Activated naive CD8-positive, alpha-beta T cell treated with anti-CD3 and anti-CD28 coated beads, Interleukin-2, amount 50 U/mL, for 24 hours (primary cell): ENCODE measurements at places on chromosomes 7 and 10.

DNA sequence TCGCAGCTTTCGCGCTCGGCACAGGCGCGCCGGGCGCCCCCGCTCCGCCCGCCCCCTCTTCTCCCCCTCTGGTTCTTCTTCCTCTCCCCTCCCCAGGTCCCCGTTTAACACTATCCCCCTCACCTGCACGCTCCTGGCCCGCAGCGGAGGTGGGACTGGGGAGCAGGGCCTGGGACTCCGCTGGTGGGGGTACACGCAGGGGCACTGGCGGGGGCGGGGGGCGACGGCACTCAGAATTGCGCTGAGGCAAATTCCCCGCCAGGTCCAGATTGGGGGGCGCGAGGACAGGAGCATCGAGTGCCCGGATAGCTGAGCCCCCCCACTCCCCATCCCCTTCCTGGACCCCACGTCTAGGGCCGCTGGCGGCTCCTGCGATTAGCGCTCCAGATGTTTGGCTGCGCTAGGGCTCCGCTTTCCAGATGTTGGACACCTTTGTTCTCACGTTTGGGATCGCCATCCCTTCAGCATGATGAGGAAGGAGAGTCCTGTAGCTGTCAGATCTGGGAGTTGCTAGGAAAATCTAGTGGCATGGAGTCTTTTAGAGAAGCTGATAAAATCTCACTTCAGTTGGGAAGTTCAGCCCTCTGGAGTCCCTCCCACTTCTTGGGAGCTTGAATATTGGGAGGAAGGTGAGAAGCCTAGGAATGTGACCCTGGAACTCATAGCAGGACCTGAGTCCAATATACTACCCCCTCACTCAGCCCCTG is 31.4 kb upstream of the PAX2 start:
- no peak for DNase-seq

- no peak for DNase-seq
Observed at GRCh38 chr10:59072038-59072437, 104.4 kb upstream of the PHYHIPL start.

GRCh38 chr10:132939957-132940790 is 2.2 kb downstream of the CFAP46 start:
- DNase-seq = peak; percentile 67

DNA sequence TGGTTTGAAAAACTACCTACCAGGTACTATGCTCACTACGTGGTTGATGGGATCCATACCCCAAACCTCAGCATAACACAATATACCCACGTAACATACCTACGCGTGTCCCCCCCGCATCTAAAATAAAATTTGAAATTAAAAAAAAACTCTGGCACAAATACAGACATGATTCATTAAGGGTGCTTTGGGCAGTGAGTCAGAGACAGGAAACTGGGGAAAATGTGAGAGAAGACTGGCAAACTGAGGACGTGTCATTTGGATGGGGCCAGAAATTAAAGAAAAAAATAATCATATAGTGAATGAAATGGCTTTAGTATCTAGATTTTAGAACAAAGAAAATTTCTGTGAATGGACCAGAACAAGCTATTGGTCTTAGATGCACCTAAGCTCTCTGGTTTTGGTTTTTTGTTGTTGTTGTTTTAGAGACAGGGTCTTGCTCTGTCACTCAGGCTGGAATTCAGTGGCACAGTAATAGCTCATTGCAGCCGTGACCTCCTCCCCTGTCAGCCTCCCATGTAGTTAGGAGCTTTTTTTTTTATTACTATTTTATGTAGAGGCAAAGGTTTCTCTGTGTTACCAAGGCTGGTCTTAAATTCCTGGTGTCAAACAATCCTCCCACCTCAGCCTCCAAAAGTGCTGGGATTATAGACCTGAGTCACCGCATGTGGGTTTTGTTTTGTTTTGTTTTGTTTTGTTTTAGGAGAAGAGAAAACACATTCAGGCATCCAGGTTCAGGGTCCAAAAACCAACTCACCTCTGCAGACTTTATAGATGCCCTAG is 5.9 kb upstream of the PRSS58 start:
- no peak for DNase-seq

- no peak for DNase-seq
Observed at GRCh38 chr7:29627631-29628030, 64.0 kb downstream of the PRR15 start.

DNA sequence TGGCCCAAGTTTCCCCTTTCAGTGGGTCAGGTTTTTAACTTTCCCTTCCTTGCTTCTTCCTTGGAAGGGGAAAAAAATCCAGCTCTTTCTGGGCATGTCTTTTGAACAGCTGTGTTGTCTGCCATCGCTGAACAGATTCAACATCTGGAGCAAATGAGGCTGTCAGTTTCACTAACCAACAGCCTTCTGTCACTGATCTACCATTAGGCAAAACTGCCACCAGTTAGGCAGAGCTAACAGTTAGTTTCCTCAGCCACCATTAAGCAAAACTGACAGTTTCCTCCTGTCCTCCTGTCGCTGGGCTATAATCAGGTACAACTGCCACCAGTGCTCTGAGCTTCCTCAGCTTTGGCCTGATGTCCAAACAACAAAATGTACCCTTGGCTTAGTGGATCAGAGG is 81.9 kb downstream of the NPTX2 start:
- no peak for DNase-seq

DNA sequence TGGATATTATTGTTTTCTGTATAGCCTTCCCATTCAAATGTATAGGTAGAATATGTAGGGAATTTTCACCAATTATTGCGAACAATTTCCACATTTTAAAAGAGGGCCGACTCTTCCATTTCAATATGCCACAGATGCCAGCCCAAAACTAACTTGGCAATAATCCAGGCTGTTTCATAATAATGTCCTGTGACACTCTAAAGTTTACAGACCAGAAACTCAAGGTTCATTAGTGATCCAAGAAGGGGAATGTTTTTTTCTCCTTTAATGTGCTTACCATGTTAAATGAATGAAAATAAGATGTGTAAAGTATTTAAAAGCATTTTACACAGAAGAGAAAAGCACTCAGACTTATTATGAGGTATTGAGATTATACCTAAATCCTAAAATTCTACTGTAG is 63.0 kb upstream of the FAM3C start:
- no peak for DNase-seq

DNA sequence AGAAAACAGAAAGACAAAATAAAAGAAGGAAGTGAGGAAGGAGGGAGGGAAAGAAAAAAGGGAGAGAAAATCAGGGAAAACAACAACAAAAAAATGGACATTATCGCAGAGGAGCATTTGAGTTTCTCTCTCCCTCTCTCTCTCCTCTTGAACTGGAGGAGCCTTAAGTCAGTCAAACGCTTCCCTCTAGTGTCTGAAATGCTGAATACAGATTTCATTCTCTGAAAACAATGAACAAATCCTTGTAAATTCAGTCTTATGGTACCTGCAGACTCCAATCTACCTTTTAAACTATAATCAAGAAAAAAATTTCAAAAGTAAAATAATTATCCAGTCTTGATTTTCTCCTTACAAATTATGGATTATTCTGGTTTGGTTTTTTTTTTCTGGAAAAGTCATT is 89.2 kb upstream of the PFKP start:
- no peak for DNase-seq

DNA sequence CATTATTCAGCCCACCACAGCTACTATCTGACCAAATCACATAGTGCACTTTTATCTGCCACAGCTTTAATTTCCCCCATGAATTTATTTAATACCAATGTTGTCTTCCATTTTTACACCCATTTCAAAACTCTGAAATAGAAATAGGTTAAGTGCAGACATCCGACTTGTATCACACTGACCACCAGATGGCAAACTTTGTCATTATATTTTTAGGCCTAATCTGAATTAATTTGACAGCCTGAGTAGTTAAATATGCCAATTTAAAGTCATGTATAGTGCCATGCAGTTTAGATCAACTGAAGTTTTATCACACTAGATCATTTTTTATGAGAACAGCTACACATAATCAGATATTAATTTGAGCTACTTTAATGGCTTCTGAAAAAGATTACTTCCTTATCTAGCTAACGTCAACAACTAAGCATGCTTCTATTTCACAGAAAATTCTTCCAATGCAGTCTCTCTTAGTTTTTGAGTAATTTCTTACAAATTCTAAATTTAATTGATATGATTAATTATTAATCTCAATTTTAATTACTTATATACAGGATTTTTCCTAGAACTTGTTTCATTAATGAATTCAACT is 566.4 kb downstream of the GFRA1 start:
- no peak for DNase-seq

GRCh38 chr7:97011536-97012364 is 6.4 kb downstream of the DLX6 start:
- no peak for DNase-seq

DNA sequence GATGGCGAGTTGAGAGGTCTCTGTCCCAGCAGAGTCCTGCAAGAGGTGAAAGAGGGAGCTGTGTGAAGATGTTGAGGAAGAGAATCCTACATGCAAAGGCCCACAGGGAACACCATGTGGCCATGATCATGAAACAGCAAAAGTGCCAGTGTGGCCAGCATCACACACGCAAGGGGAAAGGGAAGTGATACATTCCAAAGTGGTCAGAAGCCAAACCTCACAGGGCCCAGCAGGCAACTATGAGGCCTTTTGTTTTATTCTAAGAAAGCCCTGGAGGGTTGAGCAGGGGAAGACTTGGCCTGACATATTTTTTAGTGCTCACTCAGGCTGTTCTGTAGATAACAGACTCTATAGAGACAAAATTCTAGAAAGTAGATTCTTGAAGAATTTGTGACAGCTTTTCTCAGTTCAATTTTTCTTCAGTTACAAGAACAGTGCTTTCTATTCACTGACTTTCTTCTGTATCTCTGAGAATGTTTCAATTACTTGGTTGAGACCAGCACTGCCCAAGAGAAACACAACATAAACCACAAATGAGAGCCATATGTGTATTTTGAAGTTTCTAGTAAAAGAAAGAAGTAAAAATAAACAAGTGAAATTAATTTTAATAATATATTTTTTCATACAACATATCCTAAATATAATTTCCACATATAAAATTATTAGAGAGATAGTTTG is 82.3 kb downstream of the HTR7 start:
- no peak for DNase-seq

- DNase-seq = no peak
Observed at GRCh38 chr10:62831346-62831745, 15.2 kb upstream of the EGR2 start.

DNA sequence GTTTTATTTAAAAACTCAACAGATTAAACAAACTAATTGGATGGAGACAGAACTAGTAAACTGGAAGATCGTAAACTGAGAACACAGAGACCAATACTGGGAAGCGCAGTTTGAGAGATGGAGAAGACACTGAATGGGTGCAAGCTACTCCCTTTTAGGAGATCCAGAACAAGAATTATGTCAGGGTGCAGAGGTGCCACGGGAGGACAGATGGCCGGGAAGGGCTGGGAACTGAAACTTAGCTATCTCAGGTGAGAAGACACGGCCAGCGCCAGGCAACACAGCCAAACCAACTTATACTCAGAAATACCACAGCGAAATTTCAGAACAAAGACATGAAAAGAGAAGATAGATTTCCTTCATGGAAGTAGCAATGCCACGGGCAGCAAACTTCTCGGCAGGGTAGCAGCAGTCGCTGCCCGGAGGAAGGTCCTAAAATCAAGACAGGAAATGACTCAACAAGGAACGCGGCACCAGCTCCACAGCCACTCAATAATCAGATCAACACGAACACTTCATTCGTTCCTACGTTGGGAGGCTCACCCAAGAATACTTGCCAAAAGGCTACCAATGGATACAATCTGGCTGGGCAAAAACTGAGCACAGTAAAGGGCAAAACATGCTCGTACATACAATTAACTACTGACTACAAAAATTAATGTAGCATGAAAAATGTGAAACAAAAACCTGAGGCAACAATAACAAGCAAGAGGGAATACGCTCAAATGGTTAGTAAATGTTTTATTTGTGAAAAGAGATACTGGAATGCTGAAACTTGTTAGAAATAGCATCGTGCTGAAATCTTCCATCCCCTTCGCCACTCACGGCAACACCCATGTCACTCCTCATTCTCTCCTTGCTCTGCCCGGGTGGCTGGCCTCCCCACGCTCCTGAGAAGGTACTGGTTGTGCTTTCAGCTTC is 2.2 kb upstream of the LRRC27 start:
- DNase-seq = peak; percentile 40

GRCh38 chr7:84837405-84837804 is 349.5 kb downstream of the SEMA3D start:
- no peak for DNase-seq

DNA sequence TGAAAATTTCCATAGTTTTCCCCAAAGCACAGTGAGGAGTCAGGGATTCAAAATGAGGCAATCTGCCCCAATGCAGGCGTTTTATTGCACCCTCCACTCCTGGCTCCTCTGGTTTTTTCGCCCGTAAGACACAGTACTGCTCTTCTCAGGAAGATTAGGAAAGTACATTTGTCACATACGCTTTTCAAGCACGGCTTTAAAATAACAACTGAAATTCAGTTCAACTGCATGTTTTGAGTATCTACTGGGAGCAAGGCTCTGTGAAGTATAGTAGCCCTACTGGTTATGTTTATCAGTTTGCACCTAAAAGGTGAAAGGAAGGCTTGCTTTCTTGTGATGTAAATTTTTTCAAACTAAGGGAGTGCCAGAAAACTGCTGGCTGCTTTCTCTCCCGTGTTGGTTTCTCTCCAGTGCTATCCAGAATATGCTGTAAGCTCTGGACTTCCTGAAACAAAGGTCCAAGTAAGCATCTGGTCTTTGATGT is 1.9 kb upstream of the SGMS1 start:
- no peak for DNase-seq

DNA sequence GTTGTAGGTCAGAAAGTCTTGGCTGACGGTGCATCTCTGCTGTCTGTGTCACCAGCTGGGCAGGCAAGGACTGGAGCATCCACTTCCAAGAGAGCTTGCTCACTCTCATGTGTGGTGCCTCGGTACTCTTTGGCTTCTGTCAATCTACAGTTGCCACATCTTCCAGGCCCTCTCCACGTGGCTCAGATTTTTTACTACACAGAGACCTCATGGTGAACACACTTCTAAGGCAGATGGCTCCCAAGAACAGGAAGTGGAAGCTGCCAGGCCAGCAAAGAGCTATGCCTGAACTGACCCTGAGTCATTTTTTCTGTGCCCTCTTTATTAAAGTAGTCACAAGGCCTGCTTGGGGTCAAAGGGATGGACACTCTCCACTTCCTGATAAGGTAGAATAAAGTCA is 351.5 kb upstream of the AUTS2 start:
- no peak for DNase-seq

- no peak for DNase-seq
Observed at GRCh38 chr10:108469940-108470339, 1305.4 kb upstream of the SORCS1 start.

- no peak for DNase-seq
Observed at GRCh38 chr7:133843341-133843740, 283.8 kb upstream of the LRGUK start.

GRCh38 chr7:134875867-134876266 is 96.4 kb downstream of the CALD1 start:
- DNase-seq = no peak

GRCh38 chr7:7565746-7566650 is 686 bp upstream of the MIOS start:
- DNase-seq = no peak

- no peak for DNase-seq
Observed at GRCh38 chr7:7209412-7210050, 27.2 kb downstream of the C1GALT1 start.

- DNase-seq = no peak
Observed at GRCh38 chr7:111517549-111517951, 44.7 kb downstream of the IMMP2L start.

GRCh38 chr7:43119371-43120075 is 7.1 kb downstream of the HECW1 start:
- DNase-seq = no peak

GRCh38 chr7:106218546-106218945 is 66.2 kb downstream of the NAMPT start:
- DNase-seq = no peak
